ENCODE measurements at places on chromosomes 7 and 10.
A peak's percentile ranks its signal among the peaks of the same experiment; 100 is the strongest.

- DNase-seq: no peak
Measured at GRCh38 chr10:105857268-105858264, 1216.5 kb downstream of the SORCS3 start.

DNA sequence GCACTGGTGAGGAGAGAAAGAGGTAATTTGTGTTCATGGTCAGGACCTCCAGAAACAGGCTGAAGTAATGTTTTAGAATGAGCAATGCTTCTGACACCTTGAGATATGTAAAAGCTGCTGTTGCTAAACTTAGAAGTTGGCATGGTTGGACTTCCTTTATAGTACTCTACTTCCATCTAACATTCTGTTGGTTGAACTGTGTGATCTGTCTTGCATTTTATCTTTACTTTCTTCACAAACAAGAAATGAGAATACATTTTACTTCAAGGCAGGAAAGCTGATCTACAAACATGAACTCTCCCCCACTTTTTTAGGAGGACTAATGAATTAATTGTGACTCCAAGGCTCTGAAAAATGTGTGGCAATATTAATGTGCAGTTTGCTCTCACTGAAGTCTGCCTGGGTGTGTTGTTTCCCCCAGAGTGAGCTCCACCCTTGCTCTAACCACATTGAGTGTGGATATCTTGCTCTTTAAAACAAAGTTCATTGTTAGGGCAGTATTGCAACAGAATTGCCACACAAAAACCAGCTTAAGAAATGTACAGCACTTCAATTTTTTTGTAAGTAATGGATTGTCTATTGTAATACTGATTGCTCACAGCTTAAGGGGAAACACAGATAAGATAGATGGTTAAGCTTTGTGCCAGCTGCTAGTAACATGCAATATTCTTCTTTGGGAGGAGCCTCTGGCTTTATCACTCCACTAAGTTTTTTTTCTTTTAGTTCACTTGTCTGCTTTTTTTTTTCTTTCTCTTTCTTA is 69.0 kb downstream of the ADD3 start:
- peak; percentile 48 for DNase-seq

GRCh38 chr7:72217151-72217550 is 195.0 kb downstream of the CALN1 start:
- DNase-seq: no peak

DNA sequence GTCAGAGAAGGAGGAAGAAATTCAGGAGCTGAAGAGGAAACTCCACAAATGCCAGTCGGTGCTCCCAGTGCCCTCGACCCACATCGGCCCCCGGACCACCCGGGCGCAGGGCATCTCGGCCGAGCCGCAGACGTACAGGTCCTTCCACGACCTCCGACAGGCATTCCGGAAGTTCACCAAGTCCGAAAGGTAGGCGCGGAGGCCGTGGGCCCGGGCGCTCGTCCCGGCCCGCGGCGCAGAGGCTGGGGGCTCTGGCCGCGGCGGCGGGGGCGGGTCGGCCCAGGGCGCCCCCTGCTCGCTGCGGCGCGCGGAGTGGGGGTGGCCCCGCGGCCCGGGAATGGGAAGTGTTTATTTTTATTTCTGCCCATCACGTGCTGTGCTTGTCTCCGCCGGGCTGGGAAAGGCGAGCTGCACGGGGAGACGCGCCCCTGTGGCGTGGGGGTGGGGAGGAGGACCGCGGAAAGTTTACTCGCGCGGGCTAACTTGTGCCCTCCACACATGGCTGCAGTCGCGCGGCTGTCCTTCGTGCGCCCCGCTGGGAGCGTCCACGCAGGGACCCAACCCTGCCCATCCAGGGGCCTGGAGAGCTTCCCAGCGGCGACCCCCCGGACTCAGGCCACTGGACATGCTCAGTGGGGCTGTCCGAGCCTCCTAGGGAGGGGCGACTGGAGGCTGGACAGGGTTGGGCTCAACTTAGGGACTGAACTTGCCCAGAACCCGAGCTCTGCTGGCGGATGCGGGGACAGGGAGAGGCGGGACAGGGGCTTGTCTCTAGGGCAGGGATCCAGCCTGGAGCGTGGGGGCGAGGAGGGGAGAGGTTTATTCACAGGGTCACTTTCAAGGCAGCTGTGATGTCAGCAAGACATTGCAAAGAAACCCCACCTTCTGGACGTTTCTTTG is 82.6 kb upstream of the PRKG1 start:
- DNase-seq: peak; percentile 70

GRCh38 chr7:151109094-151110048 is 23.1 kb downstream of the AGAP3 start:
- DNase-seq: no peak

DNA sequence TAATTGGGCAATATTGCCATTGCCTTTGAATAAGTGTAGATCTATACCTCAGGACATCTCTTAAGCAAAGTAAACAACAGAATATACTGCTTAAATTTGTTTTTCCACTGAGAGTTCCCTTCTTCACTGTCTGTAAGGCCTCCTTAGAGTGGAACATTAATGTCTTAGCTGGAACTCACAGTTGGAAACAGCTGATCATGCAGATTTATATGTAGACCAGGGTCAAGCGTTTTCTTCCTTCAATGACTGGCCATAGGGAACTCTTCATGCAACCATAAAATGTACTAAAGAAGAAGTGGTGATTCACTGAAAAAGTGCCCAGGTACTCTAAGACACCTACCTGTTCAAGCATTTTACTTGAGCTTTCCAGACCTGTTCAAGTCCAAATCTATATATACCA is 18.3 kb upstream of the TBX20 start:
- DNase-seq: no peak

DNA sequence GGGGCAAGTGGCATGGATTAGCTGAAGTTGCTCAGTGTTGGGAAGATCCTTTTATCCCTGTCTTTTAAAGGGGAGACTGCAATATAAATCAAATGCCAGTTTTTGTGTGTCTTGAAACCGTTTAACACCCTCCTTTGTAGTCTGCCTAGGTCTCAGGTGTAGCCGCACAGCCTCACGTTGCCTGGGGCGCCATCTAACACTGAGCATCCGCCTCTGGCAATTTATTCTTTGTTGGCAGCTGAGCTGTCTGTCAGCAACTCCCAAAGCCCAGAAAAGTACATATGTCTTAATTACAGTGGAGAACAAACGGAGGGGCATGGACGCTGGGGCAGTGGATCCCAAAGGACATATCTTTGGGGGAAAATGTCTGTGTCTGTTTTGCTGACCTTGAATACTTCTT is 254.7 kb downstream of the STK31 start:
- no peak for DNase-seq

GRCh38 chr7:111262293-111263116 is 171.6 kb downstream of the LRRN3 start:
- DNase-seq: no peak

GRCh38 chr10:127151541-127151940 is 44.9 kb downstream of the INSYN2A start:
- no peak for DNase-seq

- DNase-seq: peak; percentile 48
Measured at GRCh38 chr10:130300608-130301020, 164.4 kb downstream of the GLRX3 start.

GRCh38 chr10:117610321-117610720 is 67.8 kb downstream of the EMX2 start:
- DNase-seq: no peak

DNA sequence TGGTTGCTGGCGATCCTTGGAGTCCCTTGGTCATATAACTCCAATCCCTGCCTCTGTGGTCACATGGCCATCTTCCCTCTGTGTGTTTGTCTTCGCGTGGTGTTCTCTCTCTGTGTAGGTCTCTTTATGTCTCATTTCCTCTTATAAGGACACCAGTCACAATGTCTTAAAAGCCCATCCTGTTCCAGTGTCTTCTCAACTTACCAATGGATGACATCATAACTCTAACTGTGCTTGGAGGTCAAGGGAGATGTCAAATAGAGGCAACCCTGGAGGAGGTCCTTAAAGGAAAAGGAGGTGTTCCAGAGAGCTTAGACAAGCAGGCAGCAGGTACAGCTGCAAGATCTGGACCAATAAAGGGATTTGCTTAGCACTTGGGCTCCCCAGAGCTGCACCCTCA is 143.0 kb downstream of the BUB3 start:
- no peak for DNase-seq

GRCh38 chr7:191105-191980 is 1.0 kb upstream of the FAM20C start:
- peak; percentile 72 for DNase-seq

- peak; percentile 68 for DNase-seq
Measured at GRCh38 chr7:131225619-131226513, 101.8 kb upstream of the MKLN1 start.

GRCh38 chr7:136116186-136116585 is 139.0 kb upstream of the MTPN start:
- no peak for DNase-seq

DNA sequence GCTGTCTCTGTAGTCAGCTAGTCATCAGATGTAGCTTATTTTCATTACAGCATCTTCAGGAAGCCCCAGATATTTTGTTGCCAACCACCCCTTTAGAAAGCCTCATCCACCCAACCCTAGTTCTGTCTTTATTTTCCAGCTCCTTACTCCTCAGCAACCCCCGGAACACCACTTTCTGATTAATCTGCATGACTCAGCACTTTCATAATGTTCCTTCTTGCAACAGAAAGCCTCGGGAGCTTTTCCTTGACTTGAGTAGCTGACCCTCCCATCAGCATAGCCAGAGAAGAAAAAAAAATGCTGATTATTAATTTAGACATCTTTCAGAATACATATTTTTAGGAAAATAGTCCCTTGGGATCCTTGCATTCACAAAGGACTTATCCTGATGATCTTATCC is 244.0 kb upstream of the CXCL12 start:
- DNase-seq: no peak

DNA sequence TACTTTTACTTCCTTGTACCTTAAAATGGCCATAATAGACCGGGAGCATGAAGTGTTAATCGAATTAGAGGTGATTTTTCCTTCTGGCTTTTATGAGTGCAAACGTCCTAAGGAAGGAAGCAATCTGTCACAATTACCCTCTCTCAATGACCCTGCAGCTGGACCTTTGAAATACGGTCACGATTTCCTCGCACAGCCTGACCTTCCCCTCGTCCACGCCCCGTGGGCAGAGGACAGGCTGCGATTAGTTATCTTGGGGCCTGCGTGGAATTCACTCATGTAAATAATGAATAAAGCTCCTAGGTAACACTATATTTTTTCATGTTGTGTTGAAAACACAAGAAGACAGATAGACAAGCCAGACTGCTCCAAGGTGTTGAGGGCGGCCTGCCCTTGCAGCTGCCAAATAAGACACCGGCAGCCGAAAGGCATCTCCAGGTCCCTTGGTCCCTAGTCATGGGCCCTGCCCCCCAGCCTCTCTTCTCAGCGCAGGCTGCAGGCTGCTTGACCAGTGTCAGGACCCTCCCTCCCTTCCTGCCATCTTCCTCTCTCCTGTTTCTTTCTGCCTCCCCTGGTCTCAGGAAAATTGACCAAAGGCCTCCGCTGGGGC is 199.9 kb downstream of the TCERG1L start:
- no peak for DNase-seq

DNA sequence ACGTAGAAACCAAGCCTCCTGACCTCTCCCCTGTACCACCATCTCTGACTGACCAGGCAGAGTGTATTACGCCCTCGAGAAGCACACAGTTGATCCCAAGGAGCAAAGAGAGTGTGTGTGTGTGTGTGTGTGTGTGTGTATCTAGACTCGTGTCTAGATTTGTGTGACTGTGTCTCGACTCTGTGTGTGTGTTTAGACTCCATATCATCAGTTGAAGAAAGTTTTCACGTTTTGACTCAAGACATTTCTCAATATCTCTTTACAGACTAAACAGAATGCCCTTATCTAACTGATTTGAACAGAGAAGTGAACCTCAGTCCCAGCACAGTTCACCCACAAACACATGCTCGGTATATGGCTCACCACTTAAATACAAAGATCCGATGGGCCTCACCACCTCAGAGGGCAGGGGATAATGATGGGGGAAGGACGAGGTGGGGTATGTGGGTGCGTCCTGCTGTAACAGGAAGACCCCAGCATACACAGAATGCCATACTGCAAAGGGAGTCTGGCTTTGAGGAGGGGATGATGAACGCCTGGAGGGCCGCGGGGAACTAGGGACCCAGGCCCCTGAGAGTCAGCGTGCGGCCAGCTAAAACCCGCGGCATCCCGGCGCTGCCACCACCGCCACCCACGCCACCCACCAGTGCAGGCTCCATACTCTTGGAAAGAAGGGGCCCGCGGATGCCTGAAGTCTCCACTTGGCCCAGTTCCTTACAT is 780 bp downstream of the ALDH18A1 start:
- DNase-seq: no peak

DNA sequence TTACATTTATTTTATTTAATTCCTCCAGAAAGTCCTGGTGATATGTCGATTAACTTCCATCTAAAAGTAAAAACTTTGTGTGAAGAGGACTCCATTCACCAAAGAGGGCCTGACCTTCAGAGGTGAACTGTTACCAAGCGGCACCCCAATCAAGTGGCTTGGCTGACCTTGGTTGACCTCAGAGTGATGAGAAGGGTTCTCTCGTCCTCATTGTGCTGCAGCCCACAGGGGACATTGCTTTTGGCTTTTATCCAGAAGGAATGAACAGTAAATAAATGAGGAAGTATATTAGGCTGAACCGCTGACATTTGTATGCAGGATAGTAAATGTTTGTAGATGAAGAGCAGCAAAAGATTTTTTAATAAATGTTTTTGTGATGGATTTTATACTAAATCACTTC is 172.4 kb upstream of the MKI67 start:
- no peak for DNase-seq

DNA sequence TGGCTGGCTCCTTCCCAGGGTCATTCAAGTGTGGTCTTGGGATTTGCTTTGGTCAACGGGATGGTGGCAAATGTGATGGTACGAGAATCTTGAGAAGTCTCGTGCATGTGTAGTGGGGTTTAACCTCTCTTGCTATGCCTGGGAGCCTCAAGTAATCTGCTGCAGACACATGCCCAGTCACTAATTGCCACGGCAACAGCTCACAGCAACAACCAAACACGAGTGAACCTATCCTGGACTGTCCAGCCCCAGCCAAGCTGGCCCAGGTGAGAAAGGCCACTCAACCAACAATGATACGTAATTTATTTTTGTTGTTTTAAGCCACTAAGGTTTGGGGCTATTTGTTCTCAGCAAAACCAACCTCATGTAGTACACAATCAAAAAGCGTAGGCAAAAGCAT is 38.1 kb upstream of the DDC start:
- no peak for DNase-seq

GRCh38 chr7:27194686-27195379 is 5.1 kb downstream of the HOXA13 start:
- DNase-seq: peak; percentile 18

DNA sequence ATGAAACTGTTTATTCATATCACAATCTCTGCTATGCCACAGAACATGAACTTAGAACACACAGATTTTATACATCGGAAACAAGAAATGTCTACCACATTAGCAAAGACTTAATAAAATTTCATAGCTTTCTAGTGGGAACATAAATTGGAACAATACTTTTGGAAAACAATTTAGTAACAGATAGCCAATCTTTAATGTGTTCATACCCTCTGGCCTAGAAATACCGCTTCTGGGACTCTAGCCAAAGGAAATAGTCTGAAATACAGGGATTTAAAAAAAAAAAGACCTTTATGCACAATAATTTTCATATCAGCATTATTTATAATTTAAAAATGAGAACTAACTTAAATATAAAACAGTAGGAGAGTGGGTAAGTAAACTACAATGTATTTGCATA is 168.5 kb downstream of the PLXNA4 start:
- no peak for DNase-seq

- no peak for DNase-seq
Measured at GRCh38 chr7:126570845-126571244, 681.9 kb downstream of the GRM8 start.

- DNase-seq: no peak
Measured at GRCh38 chr7:158076656-158077055, 511.0 kb downstream of the PTPRN2 start.

GRCh38 chr7:70303309-70303708 is 705.0 kb downstream of the AUTS2 start:
- DNase-seq: peak; percentile 27

GRCh38 chr10:84946904-84947303 is 618.5 kb downstream of the CCSER2 start:
- no peak for DNase-seq
